Forelimb muscle (tissue), 1 donor: ENCODE measurements at places on chromosomes 7 and 10. TPM values are rescaled to one million over a fixed set of nuclear protein-coding genes. Genes with fewer than 3 reads are reported as not detected.

OR13A1 gene
- not detected for polyA plus RNA-seq

DNA sequence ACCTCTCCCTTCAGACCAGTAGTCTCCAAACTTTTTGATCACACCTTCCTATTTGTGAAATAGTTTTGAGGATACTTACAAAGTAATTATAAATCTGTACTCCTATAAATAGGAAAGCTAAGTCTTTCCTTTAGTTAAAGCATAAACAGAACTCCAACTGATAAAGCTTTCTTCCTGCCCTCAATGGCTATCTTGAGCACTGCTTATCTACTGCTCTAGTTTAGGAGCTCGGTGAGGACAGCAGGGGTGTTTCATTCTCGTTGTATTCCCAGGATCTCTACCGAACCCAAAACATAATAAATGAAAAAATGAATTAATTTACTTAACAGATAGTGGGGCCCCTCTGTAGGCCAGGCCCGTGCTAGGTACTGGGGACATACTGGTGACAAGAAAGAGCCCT lies 17.7 kb downstream of the SORBS1 start:
- DNase-seq = no peak

DNA sequence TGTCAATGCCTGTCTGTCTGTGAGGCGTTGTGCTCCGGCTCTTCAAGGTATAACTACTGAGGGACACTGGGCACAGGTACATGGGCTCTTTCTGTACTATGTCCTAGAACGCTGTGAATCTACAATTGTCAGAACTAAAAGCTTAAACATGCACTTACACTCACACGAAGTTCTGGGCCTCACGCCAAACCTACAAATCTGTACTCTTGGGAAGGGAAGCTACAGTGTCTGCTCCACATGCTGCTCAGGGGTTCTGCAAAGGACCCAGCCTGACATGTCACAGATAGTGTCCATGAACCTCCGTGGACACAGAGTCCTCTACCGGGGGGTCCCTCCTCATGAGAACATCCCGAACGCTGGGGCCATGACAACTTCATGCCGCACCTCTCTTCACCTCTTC lies 268.7 kb downstream of the WDR37 start:
- DNase-seq = peak; percentile 4

DNA sequence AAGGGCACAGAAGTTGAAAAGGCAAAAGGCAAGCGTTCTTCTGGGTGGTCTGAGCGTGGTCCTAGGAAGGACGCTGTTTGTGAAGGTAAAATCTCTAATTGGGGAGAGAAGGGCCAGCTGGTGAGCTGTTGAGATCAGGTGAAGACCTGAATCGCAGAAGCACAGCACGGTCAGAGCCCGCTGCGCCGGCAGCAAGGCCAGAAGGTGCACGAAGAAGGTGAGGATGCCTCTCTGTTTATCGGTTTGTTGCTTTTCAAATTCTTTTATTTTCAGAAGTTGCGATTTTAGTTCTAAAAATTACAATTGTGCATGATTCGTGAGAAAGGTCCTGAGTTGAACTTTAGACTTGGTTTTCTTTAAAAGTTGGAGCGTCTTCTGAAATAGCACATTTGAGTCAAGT lies 247.8 kb upstream of the FOXK1 start:
- no peak for DNase-seq

DNA sequence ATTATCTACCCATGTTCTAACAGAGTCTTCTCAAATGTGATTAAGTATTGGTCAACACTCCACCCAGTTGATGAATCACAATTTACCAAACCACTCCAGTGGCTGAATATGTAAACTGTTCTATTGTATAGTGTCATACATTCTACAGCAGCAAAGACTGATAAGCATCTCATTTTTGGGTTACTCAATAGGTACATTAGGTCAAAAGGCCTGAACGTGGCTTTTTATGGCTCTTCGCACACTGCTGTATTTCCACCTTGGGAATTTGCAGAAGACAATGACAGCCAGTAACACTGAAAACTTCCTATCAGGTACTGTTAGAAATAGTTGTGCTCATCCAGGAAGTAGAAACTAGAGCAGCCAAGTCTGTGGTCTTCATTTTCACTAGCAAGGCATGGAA lies 166.9 kb downstream of the GLI3 start:
- DNase-seq = no peak

- no peak for DNase-seq
Observed at GRCh38 chr7:130695840-130696239, 9.5 kb upstream of the TSGA13 start.

PON1 gene
- polyA plus RNA-seq = 0.47 TPM

TLL2 gene
- 2.1 TPM for polyA plus RNA-seq

LRRN3 gene
- 7.0 TPM for polyA plus RNA-seq

GRCh38 chr7:142696456-142697179 lies 52.7 kb upstream of the PRSS1 start:
- DNase-seq = no peak
